ENCODE measurements at places on chromosomes 2 and 18.

DNA sequence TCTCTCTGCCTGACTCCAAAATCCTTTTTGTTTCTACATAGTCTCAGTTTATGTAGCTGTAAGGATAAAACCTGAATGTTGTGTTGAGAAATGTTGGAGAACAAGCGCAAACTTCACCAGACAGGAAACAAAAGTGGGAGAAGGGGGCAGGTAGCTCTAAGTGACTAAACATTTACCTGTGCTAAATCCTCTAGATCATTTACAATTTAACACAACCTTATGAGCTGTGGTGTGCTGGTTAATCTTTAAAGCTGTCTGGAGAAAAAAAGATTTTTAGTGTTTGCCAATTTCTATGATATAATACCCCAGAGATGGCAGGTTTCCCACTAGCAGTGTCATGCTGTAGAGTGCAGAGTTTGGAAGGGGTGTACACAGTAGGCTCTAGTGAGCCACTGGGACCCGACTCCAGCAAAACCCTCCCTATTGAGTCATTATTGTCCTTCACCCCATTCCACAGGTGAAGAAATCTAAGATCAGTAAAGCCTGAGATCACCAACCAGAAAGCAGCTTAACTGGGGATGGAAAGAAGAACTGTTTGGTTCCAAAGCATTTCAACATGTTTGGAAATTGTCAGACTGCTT lies 992.0 kb downstream of the DCDC2C start:
- no peak for DNase-seq

DNA sequence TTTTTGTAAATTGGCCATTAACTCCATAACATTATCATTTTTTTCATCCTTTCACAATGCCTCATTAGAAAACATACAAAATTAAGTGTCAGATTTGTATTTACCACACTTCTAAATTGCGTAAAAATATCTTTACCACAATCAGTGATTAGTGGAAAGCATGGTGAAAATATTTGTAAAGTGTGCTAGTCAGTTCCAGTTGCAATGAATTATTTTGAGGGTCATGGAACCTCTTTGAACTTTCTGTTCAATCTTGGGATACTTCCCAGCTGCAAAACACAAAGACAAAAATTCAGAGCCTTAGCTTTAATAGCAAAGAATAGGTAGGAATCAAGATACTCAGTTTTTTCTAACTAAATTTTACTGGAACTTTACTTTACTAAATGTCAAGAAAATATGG lies 4.0 kb upstream of the COL3A1 start:
- no peak for DNase-seq

DNA sequence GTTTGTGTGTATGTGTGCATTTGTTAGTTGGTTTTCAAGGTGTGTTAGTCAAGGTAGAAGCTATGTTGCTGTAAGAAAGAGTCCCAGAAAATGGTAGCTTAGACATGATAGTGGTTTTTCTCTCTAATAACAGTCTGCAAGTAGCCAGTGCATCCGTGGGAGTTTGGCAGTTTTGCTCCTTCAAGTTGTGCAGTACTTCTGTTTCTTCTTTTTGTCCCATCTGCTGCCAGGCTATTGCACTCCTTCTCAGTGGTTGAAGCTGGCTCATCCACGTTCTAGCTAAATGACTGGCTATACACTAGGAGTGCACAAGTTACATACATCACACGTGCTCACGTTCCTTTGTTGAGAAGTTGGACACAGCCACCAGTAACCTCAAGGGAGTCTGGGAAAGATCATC lies 134.7 kb downstream of the ASXL3 start:
- DNase-seq, result no peak

DNA sequence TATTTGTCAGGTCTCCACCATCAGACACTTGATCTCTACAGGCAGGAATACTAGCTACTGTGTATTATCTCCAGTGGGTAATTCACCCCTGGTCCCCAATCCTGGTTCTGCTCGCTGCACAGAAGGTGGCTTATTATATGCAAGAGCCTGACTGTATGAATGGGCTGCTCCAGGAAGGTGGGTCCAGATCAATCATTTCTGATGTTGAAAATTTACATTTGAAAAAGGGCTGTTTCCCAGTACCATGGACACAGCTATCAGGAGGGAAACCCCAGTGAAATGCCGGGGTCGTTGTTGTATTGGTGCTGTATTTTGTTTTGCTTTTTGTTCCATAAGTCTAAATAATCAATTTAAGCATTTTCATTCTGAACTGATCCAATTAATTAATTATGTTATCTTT lies 367.6 kb downstream of the RND3 start:
- no peak for DNase-seq

- DNase-seq, result no peak
These were observed 175.3 kb downstream of the CLIP4 start for GRCh38 chr2:29290293-29291047.

DNA sequence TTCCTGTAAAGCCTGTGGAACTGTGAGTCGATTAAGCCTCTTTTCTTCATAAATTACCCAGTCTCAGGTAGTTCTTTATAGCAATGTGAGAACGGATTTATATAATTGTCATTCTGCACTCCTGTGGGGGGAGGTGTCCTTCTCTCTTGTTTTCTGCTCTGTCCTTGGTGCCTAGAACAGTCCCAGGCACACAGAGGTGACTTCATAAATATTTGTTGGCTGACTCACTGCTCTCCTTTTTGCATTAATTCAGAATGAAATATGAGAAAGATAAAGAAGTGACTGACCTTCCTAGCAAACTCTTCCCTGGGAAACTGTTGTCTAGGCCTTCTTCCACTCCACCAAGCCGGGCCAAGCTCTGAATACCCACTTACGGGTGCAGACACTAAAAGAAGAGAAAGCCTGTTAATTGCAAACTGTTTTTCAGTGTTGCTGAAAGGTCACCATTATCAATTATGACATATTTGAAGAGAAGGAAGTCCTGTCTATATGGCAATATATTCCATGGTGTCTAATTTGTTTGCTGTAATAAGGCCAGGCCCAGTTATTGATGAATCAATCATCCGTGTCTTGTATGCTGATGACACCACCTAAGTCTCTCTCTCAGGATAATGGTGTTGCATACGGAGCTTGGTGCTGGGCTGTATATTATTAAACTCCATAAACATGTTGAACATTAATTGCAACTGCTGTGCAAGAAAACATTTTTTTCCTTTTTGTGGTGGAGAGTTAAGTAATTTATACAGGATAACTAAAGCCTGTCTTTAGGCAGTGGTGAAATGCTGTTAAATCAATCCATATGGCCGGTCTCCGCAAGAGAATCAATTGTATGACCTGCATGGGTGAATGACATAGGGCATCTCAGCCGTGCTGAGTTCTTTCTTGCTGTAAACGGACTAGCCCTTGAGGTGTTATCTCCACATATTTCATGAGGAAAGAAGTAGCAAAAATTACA lies 567.5 kb downstream of the SLC4A3 start:
- no peak for DNase-seq

- DNase-seq, result no peak
These were observed 81.5 kb downstream of the NRP2 start for GRCh38 chr2:205763708-205764211.

GRCh38 chr2:196427986-196428634 lies 211.4 kb upstream of the CCDC150 start:
- DNase-seq, result no peak

DNA sequence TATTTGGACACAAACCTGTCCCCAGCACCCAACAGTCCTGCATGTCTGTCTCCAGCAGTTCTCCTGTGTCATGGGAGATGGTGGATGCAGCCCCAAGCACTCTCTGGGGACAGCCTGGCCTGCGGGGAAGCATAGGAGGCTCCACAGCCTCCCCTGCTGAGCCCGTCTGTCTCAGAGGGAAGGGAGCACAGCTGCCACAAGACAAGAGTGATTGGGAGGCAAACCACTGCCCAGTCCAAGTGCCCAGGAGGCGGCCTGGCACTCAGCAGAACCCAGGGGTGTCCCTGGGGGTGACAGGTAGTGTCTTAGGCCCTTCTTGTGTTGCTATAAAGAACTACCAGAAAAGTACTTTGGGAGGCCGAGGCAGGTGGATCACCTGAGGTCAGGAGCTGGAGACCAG lies 211.2 kb upstream of the MYT1L start:
- DNase-seq, result no peak

GRCh38 chr18:57446322-57446721 lies 11.1 kb downstream of the ONECUT2 start:
- no peak for DNase-seq

DNA sequence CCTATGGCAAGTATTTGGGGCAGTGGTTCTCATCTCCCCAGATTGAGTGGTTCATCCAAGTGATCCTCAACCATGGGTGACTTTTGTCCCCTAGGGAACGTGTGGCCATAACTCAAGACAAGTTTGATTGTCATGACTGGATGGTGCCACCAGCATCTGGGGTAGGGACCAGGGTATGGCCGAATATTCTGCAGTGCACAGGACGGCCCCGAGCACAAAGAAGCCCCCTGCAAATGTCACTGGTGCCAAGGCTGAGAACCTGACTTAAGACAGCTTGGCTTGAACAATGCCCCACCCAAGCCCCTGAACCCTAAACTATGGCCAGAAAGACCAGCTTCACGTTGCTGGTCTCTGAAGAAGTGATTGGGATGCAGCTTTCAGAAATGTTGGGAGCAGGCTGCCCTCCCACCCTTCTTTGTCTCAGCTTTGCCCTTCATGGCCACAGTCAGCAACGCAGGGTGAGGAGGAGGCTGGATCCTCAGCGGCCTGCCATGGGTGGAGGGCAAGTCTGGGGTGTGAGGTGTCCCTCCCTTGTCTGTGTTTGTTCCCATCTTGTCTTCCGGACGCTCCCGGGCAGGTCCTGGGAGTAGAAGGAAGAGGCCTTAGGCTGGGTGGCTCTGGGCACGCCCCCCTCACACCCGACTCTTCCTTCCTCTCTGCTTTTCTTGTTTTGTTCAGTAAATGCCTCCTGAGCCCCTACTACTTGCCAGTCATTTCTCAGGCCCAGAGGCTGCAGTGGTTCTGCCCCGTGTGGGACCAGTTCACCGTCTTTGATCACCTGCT lies 43.4 kb downstream of the GREB1 start:
- no peak for DNase-seq

GRCh38 chr2:169415233-169415748 lies 53.0 kb upstream of the LRP2 start:
- DNase-seq, result no peak

DNA sequence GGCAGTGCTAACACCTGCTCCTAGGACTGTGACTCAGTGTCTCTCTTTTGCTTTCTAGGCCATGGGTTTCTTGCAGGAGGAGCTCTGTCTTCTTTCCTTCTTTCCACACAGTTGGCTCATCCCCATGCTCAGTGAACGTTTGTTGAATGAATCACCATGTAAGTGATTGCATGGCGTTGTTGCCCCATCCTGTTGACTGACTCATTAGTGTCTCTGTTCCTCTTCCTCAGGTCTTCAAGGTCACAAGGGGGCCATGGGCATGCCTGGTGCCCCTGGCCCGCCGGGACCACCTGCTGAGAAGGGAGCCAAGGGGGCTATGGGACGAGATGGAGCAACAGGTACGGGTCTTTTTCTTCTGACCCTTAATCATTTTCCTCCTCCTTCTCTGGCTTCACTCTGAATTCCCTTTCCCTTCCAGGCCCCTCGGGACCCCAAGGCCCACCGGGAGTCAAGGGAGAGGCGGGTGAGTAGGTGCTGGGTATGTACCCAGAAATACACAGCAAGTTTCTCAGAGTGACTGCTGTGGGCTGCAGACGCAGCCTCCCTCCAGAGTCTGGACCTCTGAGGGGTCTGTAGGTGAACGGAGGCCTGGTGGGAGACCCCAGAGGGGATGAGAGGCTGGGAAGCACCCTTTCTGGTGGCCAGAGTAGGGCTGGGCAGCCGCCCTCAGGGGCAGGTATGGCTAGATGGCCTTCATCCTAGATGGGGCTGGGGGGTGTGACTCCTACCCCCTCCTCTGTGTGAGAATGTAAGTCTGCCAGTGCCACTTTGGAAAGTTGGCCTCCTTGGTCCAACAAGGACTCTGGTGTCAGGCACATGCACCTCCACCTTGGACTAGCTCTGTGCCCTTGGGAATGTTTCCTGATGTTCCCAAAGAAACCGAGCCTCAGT lies 32.4 kb downstream of the MARCO start:
- no peak for DNase-seq

GRCh38 chr2:233862261-233862768 lies 5.9 kb downstream of the MSL3B start:
- DNase-seq, result no peak

- DNase-seq, result no peak
These were observed 2.4 kb upstream of the INO80C start for GRCh38 chr18:35500113-35500512.

DNA sequence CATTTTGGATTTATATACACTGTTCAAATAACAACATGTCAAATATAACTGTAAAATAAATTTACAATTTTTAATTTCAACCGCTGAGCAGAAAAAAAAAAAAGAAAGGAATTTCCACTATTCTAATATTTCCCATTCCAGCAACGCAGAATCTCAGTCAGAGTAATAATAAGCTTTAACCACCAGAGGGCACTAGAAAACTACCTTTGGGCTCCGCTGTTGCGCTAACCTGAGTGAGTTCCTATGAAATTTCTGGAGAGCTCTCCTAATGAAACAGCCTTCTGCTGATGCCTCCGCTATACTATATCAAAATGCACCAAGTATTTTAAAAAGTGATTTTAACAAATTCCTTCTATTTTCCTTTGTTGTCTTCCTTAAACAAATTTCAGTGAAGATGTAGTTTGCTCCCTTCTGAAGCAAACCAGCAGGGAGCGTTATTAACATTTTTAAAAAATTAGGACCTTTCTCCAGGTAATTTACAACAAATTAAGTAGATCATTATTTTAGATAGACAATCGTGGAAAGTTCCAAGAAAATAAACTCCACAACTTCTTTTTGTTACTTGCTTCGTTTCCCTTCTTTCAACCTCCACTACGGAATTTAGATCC lies 23.0 kb downstream of the ERMN start:
- DNase-seq, result no peak

DNA sequence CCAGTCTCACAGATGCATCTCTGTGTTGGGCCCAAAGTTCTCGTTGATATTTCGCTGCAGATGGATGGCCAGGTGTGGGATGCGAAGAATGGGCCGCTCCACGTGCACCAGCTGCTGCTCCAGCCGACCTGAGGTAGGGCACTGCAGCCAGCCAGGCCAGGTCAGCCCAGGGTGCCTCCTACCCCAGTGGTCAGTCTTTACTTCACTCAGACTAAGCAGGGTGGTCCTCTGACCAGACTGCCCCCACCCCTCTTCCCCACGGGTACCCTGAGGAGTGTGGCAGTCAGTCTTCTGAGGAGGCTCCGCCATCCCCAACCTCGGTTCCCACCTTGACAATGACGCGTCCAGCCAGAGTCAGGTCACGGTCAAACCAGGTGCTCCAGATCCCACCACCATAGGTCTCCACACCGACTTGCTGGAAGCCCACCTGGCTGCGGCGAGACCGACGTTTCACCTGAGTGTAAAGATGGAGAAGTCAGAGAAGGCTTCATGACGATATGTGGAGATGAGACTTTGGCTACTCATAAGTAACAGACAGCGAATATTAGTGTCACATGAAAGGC lies 1.7 kb downstream of the DNPEP start:
- no peak for DNase-seq

- no peak for DNase-seq
These were observed 5.4 kb upstream of the TANC1 start for GRCh38 chr2:158963071-158963470.

- no peak for DNase-seq
These were observed 244.1 kb downstream of the LPIN1 start for GRCh38 chr2:11990576-11990975.

All from cortex of kidney (tissue), 1 donor.